ENCODE measurements at places on chromosomes 7 and 10.
A peak's percentile ranks its signal among the peaks of the same experiment; 100 is the strongest.

DNA sequence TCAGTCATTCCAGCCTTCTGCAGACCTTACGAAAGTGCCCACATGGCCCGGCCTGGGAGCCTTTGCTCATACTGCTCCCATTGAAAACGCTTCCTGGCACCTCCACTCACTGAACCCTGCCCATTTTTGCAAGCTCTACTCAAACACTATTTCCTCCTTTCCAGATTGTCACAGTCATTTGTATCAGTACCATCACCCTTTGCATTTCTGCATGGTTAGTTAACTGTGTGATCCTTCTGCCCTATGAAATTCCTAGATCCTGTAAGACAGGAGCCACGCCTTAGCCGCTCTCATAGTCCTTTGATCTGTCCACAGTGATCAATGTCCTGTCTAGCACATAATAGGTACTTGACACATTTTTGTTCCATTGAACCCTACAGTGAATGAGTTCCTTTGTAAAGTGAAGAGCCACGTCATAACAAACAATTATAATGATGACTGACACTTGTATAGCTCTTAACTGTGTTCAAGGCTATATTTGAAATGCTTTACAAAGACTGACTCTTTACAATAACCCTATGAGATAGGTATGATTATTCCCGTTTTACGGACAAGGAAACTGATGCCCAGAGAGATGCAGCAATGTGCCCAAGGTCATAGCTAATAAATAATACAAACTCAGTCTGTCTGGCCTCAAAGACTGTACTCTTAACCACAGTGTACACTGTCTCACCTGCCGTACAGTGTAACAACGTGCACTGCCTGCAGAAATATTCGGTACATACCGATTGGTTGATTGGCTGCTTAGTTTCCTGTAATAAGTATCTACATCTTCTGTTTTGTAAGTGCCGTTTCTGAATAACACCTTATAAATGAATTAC lies 16.6 kb upstream of the ITIH2 start:
- no peak for DNase-seq

DNA sequence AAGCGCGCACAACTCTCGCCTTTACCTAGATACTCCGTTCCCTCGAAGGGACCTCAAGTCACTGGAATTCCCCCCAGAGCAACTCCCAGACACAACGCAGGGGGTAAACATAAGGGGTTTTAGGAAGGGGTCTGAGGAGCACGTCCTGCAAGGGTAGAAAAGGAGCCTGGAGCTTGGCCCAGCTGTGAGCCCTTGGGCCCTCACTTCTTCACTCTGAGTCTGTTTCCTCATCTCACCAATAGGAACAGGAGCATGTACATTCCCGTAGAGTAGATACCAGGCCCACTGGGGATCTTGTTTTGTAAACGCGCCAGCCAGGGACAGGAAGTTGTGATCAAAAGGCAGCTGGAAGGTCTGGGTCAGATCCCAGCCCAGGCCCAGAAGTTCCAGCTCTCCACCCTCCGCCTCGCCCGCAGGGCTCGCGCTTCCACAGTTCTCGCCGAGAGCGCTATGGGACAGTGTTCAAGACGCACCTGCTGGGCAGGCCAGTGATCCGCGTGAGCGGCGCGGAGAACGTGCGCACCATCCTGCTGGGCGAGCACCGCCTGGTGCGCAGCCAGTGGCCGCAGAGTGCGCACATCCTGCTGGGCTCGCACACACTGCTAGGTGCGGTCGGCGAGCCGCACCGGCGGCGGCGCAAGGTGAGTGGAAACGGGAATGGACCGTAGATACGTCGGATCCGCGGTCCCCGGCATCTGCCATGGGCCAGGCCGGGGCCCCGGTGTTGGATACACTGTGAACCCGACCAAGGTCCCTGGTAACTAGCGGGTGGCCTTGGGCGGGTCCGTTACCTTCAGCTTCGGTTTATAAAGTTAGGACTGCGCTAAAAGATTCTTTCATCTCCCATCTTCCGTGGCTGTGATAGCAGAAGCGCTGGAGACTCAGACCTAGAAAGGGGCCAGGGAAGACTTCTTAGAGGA lies 1.3 kb downstream of the CYP26C1 start:
- DNase-seq = no peak

DNA sequence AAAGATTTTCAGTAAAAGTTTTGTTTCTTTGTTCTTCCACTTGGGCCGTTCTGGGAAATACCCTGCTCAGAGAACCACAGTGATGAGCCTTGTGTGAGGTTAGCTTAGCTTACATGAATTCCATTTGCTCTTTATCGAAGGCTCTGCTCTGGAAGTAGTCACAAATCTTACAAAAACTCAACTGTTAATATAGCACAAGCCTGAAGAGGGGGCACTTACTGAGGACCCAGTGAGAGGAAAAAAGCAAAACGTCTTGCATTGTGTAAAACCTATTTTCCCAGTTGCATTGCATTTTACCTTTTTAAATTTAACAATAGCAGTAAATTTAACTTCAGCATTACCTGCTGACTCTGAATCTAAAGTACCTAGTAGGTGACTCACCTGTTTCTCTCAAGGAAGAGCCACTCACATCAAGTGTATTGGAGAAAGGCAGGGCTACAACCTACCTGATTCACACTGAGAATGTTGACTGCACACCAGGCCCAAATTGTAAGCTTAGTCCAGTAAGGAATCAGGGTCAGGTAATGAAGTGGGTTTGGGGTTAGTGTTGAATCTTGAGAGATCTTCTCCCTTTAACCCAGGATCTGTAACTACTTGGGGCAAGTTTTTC lies 42.3 kb downstream of the PPP1R17 start:
- DNase-seq = no peak

DNA sequence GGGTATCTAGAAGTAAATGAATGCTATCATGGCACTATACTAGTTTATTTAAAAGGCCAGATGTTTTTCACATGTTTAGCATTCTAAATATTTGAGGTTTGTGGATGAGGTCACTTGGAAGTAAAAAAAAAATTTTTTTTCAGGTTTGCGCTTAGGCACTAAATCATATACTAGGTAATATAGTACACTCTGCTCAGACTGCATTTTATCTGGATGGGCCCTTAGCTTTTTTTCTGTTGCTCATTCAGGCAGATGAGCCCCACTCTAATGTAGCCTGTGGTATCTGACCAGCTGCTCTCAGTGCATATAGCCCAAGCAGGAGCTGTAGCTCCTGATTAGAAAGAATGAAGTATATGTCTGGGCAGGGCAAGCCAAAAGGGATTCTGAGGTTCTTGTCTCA lies 210.1 kb downstream of the AUTS2 start:
- DNase-seq = no peak

GRCh38 chr10:101567165-101568006 lies 20.7 kb downstream of the POLL start:
- DNase-seq = no peak

DNA sequence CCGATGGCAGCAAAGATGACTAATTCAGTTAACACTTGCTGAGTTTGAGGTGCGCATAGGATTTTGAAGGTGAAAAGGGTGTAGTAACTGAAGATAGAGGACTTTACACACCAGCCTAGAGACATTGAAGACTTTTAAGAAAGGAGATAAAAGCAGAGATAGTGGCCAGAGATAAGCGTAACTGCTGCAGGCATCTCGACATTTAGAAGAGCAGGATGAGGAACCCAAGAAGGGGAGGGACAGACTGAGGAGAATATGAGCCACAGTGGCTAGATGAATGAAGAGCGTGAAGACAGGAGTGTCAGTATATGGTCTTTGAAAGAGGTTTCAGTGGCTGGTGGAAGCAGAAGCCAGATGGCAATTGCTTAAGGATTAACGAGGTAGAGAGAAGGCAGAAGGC lies 71.6 kb downstream of the CELF2 start:
- no peak for DNase-seq

DNA sequence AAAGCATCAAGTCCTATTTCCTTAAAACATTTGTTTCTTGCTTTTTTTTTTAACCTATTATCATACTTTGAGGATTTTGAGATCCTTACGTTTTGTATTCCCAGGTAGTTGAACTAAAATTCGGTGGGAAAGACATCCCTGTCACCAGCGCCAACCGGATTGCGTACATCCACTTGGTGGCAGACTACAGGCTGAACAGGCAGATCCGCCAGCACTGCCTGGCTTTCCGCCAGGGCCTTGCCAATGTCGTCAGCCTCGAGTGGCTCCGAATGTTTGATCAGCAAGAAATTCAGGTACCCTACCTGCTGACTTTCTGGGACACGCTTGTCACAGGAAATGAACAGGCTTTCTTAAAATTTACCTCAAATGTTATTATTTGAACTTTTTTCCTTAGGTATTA lies 83.0 kb upstream of the DNAJB6 start:
- DNase-seq = peak; percentile 26

GRCh38 chr10:29828440-29828894 lies 193.7 kb upstream of the SVIL start:
- no peak for DNase-seq

- no peak for DNase-seq
Observed at GRCh38 chr10:132336064-132336746, 4.2 kb downstream of the LRRC27 start.

DNA sequence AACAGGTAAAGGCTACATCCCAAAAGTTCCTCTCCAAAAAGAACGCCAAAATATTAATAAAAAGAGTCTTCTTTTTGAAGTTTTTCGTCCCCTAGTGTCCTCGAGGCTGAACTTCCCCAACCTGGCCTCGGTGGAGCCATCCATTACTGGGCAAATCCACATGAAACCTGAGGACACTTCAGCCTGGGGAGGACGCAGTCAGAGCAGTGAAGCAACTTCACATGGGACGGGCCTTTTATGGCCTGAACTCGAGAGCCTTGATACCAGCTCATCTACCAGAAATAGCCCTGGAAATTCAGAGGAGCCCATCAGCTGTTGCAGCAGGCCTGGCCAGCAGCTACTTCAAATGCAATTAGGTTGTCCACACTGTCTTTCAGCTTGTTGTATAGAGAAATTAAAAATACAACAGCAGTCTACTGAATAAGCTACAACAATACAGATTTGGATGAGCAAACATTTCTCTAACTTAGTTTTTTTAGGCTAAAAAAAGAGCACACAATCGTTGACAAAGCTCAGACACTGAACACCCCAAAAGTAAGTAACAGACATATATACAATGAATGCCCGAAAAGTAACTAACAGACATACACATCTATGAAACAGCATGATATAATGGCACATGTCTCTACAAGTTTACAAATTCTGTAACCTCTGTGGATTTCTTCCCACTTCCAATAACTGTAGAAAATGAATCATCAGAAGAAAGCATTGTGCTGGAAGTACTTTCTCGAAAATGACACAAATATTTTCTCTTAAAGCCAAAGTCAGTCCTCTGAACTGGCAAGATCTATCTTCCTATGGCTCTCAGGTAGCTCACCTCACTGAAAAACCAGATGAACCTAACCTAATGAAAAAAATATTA lies at the start of gene SVIL:
Gene SVIL (minus strand): TSS at position 208 of the 862 bp plus-strand sequence. CDS start 79,913 bp downstream, outside the sequence.
- no peak for DNase-seq

DNA sequence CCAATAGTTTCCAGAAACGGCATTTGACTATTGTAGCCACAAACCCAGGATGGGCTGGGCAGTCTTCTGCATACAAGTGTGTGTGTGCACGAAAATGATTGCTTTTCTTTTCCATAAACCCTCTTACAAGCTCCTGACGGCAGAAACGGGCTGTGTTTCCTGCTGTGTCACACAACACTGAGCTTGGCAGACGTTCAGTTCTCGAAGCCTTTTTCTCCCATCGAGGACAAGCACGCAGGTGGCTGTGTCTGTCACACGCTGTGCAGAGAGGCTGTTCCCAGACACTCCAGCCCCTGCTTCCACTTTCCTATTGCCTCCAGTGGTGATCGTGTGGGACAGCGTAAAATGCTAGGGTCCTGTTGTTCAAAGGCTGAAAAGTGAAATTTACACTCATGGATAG lies 32.1 kb downstream of the RBAK start:
- peak; percentile 9 for DNase-seq

DNA sequence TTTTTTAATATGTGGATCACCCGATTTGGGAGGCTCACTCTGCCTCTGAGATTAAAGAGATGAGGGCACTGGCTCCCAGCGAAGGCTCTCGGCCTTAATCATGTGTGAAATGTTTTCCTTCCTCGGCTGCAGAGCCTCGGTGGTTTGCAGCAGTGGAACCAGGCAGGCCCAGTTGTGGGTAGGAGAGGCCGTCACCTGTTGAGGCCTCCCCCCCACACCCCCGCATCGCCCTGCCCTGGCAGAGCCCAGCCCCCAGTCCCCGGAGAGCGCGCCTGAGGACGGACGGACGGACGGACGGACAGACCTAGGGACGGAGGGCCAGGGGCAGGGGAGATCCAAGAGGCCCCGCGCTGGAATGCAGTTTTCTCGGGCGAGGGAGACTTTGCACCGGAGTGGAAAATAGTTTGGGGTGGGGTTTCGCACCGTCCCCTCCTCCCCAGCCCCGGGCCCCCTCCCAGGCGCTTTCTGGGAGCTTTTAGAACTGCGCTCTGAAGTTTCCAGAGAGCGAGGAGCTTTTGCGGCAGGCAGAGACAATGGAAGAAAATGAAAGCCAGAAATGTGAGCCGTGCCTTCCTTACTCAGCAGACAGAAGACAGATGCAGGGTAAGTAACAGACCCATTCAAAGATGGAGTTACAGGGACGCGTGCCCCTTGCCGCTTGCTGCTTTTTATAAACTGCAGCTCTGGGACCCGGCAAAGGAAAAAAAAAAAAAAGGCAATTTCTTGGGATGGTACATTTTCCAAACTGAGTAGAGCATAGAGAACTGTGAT lies at the start of gene KIAA1217:
Gene KIAA1217 (plus strand): TSS at position 478 of the 771 bp plus-strand sequence. CDS start 56 bp downstream, at position 534.
- DNase-seq = no peak

GRCh38 chr10:75544993-75545706 lies 113.7 kb downstream of the LRMDA start:
- DNase-seq = no peak

DNA sequence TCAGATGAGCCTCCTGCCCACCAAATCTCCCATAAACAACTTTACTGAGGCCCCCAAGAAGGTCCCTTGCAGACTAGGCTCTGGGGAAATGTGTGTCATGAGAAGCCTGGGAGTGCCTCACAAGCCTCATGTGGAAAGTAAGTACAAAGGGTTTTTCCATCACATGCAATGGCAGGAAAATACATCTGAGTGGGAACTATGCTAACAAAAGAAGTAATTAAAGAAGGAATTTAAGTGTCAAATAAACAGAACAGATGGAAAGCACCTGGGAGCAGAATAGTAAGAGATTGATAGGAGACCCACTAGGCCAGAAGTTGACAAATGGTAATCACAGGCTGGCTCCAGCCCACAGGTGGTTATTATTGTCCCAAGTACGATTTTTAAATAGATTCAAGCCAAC lies 20.5 kb downstream of the GSAP start:
- no peak for DNase-seq

GRCh38 chr10:127458016-127458810 lies 90.9 kb upstream of the NPS start:
- DNase-seq = no peak

GRCh38 chr7:76155938-76156337 lies 45.8 kb upstream of the SRRM3 start:
- DNase-seq = no peak

DNA sequence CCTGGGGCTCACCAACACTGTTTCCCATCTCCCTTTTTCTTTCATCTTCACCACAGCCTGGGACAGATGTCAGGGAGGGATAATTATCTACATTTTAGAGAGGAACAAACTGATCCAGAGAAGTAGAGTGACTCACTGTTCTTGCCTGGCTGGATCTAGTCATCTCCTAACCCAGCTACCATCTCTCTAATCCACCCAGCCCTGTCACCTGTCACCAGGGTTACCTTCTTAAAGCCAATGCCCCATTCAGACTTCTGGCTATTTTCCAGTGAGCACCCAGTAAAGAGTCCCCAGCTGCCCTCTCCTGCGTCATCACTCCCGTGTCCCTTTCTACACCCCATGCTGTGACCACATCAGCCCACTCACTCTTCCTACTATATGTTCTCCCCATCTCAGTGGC lies 68.4 kb upstream of the DUSP5 start:
- DNase-seq = no peak

- DNase-seq = no peak
Observed at GRCh38 chr7:77687100-77687746, 9.0 kb upstream of the RSBN1L start.
